GM23248 (cell line): ENCODE measurements at places on chromosomes 7 and 10. TPM values are rescaled to one million over a fixed set of nuclear protein-coding genes. Genes with fewer than 3 reads are reported as not detected.

The OR6V1 gene
- total RNA-seq: not detected in 2 replicates

The NUTM2E gene
- total RNA-seq: not detected in 2 replicates

The PNLIPRP1 gene
- not detected in 2 replicates for total RNA-seq

- DNase-seq: no peak
These were observed 9.4 kb upstream of the PIP4K2A start for GRCh38 chr10:22723783-22724182.

The LRRN3 gene
- 0.25 and 0.43 TPM in 2 replicates for total RNA-seq

DNA sequence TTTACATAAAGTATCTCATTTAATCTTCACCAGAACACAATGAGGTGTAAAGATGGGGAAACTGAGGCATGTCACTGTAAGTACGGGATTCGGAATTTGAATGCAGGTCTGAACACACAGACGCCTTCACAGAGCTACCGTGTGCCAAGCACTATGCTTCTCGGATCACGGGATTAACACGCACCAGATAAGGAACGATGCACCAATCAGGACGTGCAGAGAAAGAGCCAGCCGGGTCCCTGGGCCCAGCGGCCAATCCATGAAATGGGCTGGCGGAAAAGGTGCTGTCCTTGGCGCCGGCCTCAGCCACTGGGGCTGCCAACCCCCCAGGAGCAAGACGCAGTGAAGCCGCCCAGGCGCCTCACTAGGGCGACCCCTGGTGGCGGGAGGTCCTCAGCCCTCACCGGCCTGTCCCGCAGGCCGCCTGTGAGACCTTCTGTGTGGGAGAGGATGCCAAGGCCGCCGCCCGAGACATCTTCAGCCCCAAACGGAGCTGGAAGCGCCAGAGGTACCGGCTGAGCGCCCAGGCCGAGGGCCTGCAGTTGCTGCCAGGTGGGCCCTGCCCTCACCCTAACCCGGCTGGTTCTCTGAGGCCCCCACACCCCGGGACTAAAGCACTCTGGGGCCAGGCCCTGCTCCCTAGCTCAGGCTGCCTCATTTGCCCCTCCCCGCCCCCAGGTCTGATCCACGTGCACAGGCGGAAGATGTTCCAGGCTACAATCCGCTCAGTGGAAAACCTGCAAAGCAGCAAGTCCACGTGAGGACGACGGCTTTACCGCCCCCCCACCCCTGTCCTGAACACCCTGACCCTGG lies 15.6 kb downstream of the ATG9B start:
- DNase-seq: peak; percentile 69

The LRRC18 gene
- total RNA-seq: not detected in 2 replicates

DNA sequence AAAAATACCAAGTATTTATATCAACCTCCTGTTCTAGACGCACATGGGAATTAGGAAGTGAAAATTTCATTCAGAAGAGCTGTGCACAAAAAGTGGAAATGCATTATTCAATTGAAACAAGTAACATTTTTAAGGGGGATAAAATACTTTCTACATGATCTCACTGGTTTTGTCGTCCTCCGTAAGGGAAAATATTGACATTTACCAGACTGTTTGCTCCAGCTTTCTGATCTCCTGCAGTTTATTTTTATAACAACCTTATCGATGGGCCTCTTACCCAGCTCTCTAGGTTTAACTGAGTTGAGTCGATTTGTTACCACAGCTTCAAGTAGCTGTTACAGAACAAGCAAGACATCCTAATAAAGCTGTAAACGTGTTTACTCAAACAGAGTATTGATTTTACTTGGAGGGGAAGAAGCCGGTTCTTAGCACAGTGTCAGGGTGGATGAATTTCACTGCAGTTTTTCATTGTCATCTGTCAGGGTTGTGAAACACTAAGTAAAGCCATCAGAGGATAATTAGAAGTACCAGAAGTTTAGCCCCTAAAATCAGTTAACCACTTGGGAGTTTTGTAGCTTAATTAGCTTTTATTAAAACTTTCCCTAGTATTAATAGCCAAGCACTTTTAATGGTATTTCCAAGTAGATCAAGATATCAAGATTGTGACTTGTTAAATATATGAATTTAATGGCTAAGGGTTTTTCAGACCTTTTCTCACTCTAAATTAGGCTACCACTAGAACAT lies 142.6 kb upstream of the KAT6B start:
- DNase-seq: no peak

The ZNF425 gene
- 3.8 and 5.4 TPM in 2 replicates for total RNA-seq

DNA sequence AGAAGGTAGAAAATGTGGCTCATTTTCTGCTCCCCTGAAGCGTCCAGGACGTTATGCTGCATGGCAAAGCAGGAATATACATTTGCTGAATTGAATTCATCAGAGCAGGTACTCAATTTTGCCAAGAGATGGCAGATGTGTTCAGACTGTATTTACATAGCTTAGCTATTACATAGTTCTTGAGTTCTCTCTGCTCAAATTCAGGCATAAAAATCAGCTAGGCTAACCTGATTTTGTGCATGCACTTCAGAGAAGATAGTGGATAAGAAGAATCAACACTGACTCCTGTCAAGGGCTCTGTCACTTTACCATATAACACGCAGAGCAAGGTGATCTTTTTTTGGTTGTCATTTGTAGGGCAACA lies 209.2 kb upstream of the FAM3C start:
- peak; percentile 9 for DNase-seq

The CALD1 gene
- total RNA-seq: 674 and 698 TPM in 2 replicates

The ICA1 gene
- total RNA-seq: not detected in 2 replicates

The MMRN2 gene
- 4.5 and 7.3 TPM in 2 replicates for total RNA-seq

- no peak for DNase-seq
These were observed 80.3 kb downstream of the RAMP3 start for GRCh38 chr7:45237788-45238461.

DNA sequence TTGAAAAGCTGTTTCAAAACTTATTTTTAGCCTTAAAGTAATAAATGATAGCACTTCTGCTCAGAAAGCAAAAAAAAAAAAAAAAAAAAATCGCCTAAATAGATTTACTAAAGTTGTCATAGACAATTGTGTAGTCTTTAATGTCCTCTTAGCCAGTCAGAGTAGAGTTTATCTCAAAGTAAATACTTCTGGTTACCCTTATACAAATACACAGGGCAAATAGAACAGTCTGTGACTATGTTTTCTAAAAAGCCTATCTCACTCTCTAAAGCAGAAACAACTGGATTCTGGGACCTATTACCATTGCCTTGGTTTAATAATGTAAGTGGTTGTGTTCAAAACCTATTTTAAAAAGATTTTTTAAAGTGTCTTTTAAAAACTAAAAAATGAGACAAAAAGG lies 156.2 kb upstream of the THSD7A start:
- DNase-seq: no peak

GRCh38 chr7:35256256-35257175 lies 2.6 kb upstream of the TBX20 start:
- no peak for DNase-seq

The TAS2R38 gene
- not detected in 2 replicates for total RNA-seq

The EPO gene
- total RNA-seq: not detected in 2 replicates

GRCh38 chr7:4797858-4798705 lies 22.7 kb downstream of the AP5Z1 start:
- DNase-seq: peak; percentile 67

GRCh38 chr7:140621401-140622021 lies 19.1 kb downstream of the DENND2A start:
- peak; percentile 90 for DNase-seq

DNA sequence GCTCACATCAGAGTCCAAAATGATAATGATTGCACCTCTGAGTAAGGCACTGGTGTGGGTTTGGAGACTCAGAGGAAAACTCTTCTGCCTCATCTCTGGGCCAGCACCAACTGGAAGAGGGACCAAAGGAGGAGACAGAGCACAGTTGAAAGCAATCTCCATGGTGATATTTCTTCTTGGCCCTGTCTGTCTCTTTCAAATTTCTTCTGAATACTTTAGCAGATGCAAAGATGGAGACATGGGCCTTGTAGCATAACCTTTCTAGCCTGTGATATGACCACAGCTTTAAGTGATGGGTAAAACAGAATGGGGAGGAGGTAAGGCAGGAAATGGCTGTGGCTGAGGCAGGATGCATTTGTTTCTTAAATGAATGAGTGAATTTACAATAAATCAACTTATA lies 12.2 kb upstream of the GIMAP7 start:
- no peak for DNase-seq

The SPAM1 gene
- not detected in 2 replicates for total RNA-seq
